Activated CD8-positive, alpha-beta memory T cell treated with anti-CD3 and anti-CD28 coated beads, Interleukin-2, amount 10 ng/mL, durations not matched to agents 7 days and 5 days (primary cell): ENCODE measurements at places on chromosomes 3 and 15. TPM values are rescaled to one million over a fixed set of nuclear protein-coding genes. Genes with fewer than 3 reads are reported as not detected.

The SYNPR gene
- total RNA-seq: not detected

The HES1 gene
- total RNA-seq: 0.28 TPM

DNA sequence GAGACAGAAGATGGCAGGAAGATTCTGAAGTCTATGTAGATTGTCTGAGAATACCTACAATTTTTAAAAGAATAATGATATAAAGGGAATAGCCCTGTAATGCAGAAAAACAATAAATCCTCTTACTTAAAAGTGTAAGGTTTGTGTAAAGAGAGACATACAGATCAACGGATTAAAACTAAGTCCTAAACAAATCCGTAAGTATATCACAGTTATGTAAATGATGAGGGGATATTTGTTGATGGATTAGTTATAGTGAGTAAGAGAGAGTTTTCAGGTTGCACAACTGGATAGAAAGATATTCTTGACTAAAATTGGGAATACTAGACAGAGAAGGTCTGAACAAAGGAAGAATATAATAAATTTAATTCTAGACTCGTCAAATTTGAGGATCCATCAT, 179.6 kb downstream of the TBC1D5 start:
- DNase-seq: no peak

DNA sequence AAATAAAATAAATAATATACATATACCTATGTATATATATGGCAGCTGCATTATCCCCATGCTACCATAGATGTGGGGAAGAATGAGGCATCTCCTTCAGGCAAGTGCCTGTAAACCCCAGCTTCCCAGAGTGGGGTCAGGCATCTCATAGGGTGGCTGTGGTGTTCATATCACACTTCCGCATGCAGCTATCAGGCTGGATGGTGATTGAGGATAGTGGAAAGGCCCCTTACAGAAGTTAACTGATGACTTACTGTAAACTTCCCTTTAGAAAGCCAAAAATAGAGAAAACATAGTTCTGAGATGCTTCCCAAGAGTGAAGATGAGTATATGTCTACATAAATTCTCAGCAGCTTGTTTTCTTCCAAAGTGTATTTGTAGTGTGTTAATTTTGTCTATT, 3.5 kb upstream of the PP2D1 start:
- DNase-seq: no peak

- DNase-seq: no peak
Observed at GRCh38 chr3:132220986-132221385, 96.2 kb upstream of the ACP3 start.

DNA sequence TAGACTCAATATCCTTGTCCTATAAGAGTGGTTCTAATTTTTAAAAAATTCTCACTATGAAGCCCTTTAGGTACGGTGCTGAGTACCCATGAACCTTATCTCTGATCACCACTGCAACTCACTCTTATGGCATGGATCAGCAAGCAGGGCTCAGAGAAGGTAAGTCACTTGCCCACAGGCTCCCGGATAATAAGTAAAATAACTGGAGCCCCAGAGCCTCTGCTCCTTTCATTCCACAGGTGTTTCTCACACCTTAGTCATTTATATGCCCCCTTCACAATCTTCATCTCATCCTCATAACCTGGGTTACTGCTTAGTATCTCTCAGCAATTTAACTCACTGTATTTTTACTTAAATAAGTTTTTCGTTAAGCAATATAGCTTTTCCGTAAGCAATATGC, 28.4 kb upstream of the AKAP13 start:
- DNase-seq: no peak

DNA sequence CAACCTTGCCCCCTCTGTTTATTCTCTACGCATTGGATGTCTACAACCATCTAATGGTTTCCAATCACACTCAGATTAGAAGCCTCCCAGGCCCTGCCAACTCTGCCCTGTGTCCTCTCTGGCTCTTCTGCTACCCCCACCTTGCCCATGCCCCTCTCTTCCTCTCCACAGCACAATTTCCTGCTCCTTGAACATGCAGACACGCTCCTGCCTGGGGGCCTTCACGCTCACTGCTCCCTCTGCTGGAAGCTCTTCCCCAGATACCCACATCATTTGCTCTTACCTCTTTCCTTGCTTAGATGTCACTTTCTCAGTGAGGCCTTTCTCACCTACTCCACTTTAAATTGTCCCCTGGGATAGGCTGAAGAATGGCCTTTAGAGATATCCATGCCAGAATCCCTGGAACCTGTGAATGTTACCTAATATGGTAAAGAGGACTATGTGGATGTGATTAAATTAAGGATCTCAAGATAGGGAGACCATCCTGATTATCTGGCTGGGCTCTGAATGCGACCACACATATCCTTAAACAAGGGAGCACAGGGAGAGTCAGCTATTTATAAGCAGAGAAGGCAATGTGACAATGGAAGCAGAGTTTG, 9.9 kb downstream of the KY start:
- DNase-seq: no peak

DNA sequence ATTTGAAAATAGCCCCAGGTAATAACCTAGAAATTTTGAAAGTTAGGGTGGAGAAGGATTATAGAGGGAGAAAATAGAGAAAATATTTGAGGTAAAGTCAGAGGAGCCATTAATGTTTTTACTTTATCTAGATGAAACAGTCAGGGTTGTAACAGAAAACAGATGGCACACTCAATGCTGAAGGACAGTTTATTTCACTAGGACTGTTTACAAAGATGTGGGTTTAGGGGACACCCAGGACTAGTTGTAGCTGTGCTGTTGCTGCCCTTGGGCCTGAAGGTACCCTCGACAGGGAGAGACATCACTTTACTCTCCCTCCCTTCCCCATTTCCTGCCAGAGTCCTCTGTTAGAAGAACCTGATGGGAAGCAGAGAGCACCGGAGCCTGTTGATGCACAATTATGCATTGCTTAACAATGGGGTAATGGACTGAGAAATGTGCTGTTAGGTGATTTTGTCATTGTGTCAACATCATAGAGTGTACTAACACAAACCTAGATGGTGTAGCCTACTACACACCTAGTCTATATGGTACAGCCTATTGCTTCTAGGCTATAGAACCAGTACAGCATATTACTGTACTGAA, 103.8 kb downstream of the GALK2 start:
- DNase-seq: no peak

- no peak for DNase-seq
Observed at GRCh38 chr3:151196434-151196833, 6.6 kb downstream of the GPR171 start.

- no peak for DNase-seq
Observed at GRCh38 chr3:117762621-117763037, 1053.0 kb downstream of the TUSC7 start.
